Stimulated activated CD8-positive, alpha-beta memory T cell treated with anti-CD3 and anti-CD28 coated beads, Interleukin-2, amount 100 ng/mL, for 1 hour (primary cell): ENCODE measurements at places on chromosomes 1 and 21.

DNA sequence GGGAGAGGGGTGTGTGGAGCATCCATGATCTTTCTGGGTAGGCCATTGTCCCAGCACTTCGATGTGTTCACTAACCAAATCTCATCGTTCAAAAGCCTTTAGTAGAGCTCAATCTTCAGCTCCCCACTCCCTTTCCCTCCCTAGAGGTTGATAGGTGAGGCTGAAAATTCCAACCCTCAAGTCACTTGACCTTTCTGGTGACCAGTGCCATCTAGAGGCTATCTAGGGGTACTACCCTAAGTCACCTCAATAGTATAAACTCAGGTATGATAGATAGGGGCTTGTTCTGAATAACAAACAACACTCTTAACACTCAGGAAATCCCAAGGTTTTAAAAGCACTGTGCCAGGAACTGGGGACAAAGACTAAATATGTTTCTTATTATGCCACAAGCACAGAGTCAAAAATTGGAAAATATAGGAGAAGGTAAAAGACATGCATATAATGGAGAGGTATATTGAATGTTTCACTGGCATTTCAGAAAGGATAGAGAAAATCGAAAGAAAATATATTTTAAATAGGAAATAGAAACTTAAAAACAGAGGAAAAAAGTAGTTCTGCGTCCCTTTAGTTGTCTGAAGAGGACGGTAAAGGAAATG, 42.9 kb upstream of the CD53 start:
- no peak for DNase-seq

- no peak for DNase-seq
Measured at GRCh38 chr1:98048751-98049325, 128.0 kb upstream of the DPYD start.

DNA sequence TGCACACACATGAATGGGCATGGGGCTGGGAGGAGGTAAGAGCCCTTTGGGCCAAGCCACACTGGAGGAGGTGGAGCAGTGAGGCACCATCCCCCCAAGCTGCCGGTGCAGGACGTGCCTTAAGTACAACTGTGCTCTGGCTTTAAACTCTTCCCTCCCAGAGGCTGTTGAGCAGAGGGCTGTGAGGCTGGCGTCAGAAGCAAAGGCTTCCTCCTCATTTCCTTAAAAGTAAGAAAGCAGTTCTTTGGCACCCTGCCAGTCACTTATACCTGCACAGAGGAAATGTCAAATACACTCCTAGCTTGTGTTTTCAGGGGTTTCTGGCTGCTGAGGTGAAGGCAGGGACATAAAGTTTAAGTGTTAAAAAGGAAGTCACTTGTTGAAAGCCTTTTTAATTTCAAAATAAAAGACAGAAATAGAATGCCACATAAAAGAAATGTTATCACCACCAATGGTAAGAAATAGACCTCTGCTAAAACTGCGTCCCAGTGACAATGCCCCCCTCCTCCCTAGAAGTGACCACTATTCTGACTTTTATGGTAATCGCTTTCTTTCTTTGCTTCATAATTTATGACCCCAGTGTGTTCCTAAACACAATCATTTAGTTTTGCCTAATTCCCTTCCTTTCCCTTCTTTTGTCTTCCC, 33.0 kb downstream of the LAMC2 start:
- DNase-seq = no peak

DNA sequence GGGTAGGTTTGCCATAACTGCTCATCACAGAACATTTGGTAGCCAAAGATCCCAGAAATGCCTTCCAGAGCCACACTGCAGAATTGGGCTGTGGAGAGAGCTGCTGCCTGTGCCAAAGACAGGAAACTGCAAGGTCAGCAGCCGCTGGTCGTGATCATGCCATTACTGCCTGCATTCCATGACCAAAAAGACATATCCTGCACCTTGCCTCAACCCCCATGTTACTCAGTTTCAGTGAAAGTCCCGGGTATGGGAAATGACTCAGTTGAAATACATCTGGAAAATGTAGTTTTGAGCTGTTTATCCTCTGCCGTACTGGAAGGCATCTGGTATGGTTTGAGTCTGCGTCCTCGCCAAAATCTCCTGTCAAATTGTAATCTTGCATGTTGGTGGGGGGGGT, 161.7 kb downstream of the FCRL5 start:
- DNase-seq = no peak

- DNase-seq = no peak
Measured at GRCh38 chr1:236348071-236348470, 46.0 kb upstream of the EDARADD start.

GRCh38 chr1:112457955-112458354, 50.8 kb upstream of the WNT2B start:
- DNase-seq = no peak

DNA sequence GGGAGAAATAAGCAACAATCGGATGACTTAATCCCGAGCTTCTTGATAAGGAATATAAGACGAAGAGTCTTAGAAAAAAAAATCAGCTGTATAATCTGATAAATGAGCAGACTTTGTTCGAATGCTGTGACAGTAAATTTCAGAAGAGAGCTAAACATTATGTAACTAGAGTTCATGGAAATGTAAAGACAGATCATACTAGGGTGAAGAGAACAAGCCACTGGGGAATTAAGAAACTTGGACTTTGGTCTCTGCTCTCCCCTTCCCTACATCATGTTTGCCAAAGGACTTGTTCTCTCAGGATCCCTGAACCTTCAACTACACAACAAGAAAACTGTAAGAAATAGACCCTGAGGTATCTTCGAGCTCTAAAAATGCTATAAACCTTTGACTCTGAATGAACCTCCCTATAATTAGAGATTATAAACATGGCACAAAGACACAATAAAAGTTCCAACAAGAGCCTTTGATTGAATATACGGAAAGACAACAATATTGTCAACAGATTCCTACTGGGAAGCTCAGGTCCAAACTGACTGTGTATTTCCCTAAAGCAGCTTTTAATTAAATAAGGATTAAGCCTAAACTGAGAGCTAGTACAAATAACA, 27.5 kb downstream of the FRRS1 start:
- DNase-seq = no peak

DNA sequence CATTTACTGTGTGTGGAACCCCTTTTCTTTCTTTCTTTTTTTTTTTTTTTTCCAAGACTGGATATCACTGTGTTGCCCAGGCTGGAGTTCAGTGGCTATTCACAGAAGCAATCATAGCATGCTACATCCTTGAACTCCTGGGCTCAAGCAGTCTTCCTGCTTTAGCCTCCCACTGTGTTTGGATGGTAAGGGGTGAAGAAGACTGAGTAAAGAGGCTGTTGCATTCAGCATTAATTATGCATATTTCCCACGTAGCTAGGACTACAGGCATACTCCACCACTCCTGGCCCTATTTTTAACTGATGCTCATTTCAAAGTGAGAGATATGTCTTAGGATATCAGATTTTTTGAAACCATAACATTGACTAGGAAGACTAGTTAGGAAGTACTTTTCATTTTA, 39.5 kb downstream of the PHACTR4 start:
- no peak for DNase-seq

- no peak for DNase-seq
Measured at GRCh38 chr1:114505148-114505561, 5.8 kb downstream of the TRIM33 start.
